ENCODE measurements at places on chromosomes 7 and 10. TPM values are rescaled to one million over a fixed set of nuclear protein-coding genes. Genes with fewer than 3 reads are reported as not detected.

The PRKAR2B gene
- 0.08 TPM for total RNA-seq

The PALD1 gene
- total RNA-seq, result 0.21 TPM

The KCNH2 gene
- 8.7 TPM for total RNA-seq

The MYPN gene
- 131 TPM for total RNA-seq

The BAIAP2L1 gene
- 19.7 TPM for total RNA-seq

The C1GALT1 gene
- 171 TPM for total RNA-seq

GRCh38 chr10:13120786-13121499 lies 21.0 kb downstream of the OPTN start:
- no peak for DNase-seq

DNA sequence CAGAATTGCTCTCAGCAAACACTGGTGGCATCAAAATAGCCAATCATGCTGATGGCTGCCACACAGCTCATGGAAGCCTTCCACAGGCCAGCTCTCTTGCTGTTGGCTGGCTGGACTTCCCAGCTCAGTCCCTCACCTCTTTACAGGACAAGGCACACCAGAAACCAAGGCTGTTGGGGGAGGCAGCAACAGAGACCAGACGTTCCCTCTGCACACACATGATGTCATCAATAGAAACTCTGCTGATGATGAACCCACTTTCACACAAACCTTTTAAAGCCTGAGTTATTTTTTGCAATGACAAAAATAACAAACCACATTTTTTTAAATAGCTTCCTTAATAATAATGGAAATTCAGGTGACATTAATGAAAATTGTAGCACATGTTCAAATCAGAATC lies 300.9 kb upstream of the C7orf33 start:
- DNase-seq, result no peak

DNA sequence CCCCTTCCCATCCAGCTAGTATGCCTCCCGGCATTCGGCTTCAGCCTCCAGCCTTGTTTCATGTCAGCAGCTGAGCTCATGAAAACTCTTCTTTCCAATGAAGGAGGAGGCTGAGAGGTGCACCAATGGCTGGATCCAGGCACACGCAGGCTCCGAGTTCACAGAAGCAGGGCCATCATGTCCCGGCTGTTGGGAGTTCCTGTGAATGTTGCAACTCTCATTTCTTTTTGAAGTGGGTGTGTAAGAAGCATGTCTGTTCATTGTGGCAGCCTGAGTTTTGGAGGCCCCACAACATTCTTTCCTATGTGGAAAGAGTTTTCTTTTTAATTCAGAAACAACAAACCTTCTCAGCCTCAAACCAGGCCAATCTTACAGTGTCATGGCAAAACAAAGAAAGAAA lies 89.7 kb downstream of the PTPRE start:
- DNase-seq, result no peak

GRCh38 chr7:102425639-102426267 lies 7.6 kb upstream of the ORAI2 start:
- DNase-seq, result no peak

GRCh38 chr7:116062666-116063065 lies 32.1 kb upstream of the TFEC start:
- no peak for DNase-seq

DNA sequence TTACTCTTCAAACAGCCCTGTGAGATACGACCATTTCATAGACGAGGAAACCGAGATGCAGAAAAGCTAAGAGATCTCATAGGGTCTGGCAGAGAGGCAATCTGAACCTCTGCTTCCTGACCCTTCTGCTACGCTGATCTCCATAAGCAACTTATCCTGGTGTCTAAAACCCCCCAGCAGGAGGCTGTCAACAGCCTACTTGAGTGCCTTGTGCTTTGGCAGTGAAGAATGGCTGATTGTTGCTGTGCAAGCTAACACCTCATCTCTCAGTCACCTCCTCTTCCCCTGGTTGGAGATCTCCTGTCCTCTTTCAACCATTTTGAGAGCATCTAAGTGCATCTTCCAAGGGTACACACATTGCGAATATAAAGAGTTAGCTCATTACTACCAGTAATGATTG lies 86.2 kb downstream of the AOAH start:
- DNase-seq, result no peak

DNA sequence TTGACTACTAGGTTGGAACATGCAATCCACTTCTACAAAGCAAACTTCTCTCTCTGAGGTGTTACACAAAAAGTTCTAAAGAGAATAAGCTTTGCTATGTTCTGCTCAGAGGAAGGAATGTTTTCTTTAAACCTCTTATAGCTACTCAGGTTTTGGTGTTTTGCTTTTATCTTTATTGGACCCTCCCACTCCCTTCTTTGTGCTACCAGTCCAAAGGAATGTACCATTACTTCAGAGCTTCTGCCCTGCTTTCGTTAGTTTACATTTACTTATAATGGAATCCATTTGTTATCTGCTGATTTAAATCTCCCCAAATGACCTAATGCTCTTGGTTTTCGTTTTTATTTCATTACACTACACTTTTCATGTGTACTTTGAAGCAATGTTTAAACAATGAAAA lies 154.9 kb downstream of the ATE1 start:
- DNase-seq, result no peak

GRCh38 chr10:61452151-61452651 lies 980 bp downstream of the TMEM26 start:
- DNase-seq, result no peak

GRCh38 chr10:90777621-90778020 lies 80.2 kb downstream of the HTR7 start:
- no peak for DNase-seq

GRCh38 chr7:23968791-23969190 lies 258.8 kb downstream of the STK31 start:
- DNase-seq, result no peak

GRCh38 chr7:127251465-127252376 lies 1.0 kb downstream of the GRM8 start:
- peak; percentile 2 for DNase-seq

DNA sequence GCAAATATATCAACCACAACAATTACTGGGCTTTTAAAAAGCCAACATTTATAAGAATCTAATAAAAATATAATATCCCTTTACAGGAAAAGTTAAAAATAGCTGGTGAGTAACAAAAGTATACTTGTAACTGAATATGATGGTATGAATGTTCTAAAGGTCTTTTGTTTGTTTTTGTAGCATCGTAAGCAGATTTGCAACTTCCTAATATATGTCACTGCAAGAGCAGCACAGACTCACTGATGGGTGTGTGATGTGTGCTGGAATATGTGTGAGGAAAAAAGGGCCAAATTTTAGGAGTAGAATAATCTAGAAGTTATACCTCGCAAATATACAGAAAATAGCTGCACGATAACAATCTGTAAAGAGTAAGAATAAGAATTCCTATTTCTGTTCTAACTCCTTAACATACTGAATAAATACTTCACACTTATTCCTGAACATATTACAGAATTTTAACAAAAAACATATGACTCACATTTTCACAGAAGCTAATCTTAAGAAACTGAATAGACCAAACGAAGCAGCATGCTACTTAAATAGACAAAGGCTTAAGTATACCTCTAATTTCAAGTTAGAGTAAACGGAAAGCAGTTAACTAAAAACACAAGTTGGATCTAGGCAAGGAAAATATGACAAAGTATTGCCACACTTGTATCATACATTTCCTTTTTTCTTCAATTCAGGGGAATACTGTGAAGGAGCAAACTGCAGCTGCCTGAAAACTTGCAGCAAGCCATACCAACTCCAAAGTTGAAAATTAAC lies 9.6 kb downstream of the ETV1 start:
- DNase-seq, result peak; percentile 26

DNA sequence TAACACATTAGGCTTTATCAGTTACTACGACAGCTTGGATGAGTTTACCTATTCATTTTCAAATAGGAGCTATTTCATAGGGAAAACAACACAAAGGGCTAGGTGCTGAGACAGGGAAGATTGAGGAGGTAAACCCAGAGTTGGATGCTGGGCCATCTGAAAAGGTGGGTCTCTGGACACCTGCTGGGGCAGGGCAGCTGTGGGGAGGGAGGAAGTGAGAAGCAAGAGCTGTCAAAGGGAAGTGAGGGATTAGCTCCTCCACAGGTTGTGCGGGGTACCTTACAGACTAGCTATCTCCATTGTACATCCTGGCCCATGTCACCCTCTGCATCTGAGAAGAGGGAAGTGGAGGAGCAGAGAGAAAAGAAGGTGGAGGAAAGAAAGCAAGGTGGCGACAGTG lies 48.9 kb downstream of the BLNK start:
- DNase-seq, result no peak

DNA sequence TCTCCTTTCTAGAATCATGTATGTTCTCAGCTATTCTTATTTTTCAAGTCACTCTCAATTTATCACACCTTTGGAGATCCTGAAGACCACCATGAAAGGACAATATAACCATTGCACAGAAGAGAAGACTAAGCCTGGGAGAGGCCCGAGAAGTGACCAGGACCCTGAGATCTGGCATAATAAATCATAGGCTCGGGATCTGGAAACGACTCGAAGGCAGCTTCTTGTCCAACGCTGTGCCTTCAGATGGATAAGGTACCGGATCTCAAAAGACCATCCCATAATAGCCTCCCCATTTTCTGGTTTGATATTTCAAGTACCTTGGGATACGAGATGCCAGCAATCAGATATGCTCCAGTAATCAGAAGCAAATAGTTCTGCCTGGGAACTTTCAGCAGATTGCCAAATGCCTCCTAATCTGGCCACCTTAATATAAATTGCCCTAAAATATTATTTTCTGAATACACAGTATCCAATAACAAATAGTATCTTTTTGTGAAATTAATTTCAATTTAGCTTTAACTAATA lies 179.2 kb upstream of the ZMIZ1 start:
- DNase-seq, result no peak

GRCh38 chr10:119973281-119973680 lies 80.8 kb downstream of the SEC23IP start:
- peak; percentile 14 for DNase-seq

DNA sequence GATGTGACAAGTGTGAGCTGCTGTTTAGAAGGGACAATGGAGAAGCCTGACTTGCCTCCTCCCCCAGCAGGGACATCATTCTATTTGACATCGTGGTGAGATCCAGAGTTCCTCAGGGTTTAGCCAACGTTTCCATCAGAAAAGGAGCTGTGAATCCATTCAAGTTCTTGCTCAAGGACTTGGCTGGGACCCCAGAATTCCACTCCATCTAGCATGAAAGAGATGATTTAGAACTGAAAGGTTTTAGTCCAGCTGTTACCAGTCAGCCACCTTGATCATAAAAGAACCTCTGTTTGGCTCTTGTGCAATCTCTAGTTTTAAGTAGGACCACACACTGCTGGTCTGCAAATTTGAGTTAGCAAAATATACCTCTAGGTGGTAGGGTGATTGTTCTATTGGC lies 337.6 kb downstream of the FRMD4A start:
- peak; percentile 72 for DNase-seq

- no peak for DNase-seq
These were observed 361.4 kb upstream of the NPSR1 start for GRCh38 chr7:34296663-34297062.
